ENCODE measurements at places on chromosomes 3 and 15.

DNA sequence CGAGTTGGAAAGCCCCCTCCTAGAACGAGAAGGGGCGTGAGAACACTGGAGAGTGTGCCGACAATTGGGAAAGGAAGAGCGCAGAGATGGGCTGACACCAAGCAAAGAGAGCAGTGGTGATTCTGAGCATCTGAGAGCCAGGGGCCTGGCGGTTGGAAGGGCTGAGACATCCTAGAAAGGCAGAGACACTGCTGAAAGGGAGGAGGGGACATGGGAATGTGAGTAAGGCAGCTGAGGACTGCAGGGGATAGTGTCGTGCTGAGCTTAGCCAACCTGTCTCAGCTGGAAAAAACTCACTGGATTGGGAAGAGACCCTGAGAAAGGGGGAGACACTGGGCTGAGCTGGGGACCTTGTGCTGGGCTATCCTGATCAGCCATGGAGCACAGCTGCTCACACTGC is 58.1 kb upstream of the SLC6A6 start:
- DNase-seq = no peak

DNA sequence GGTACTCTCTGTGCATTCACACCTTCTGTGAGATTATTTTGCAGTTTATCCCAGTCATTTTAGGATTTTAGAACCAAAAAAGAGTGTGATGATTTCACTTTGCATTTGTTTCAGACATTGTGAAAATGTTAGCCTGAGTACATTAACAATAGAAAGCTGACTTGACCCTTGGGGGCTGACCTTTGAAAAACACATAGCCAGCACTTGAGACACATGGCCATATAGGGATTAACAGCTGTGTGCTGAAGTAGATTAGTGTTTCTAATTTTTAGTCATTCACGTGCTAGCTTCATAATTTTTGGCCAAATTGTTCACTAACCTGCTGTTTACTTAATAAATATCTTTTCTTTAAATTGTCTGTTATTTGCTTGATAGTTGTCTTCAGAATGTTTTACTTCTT is 3.5 kb downstream of the FEM1B start:
- DNase-seq = no peak

DNA sequence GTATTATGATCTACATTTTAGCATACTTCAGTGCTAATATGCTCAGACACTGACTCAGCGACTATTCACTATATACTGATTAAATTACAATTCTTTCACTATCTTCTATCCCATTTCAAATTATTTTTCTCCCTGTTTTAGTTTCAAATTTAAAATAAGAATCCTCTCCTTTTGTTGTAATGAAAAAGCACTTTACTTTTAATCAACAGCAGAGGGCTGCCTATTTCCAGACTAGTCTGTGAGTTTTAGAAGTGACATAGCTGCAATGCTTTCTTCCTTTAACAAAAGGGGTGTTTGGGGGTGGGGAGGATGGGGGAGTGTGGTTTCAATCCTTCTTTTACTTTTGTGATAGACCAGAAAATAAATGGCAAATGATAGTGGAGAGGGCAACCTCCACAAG is 2.4 kb downstream of the NEDD4 start:
- no peak for DNase-seq

- DNase-seq = no peak
These were observed 73.2 kb downstream of the SUCNR1 start for GRCh38 chr3:151946606-151947005.

- no peak for DNase-seq
These were observed 31.7 kb upstream of the GSK3B start for GRCh38 chr3:120125992-120126391.

GRCh38 chr3:126216416-126216815 is 36.0 kb upstream of the ALDH1L1 start:
- DNase-seq = no peak

DNA sequence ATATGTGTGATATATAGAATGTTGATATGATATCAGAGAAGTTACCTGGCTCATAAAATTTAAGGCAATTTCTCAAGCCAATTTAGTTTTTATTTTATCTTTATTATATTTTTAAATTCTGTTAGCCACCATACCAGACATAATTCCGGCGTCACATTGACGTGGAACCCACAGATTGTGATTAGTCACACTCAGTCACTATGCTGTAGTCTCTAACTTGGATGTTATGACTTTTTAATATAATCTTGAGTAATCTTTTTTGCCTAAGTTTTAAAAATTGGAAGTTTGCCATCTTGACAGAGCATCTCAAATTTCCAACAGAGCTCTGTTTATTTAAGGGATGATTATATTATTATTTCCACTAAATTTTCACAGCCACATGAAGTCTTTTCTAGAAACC is 9.7 kb upstream of the DCLK3 start:
- no peak for DNase-seq

- no peak for DNase-seq
These were observed 23.0 kb upstream of the RETNLB start for GRCh38 chr3:108780235-108780634.

DNA sequence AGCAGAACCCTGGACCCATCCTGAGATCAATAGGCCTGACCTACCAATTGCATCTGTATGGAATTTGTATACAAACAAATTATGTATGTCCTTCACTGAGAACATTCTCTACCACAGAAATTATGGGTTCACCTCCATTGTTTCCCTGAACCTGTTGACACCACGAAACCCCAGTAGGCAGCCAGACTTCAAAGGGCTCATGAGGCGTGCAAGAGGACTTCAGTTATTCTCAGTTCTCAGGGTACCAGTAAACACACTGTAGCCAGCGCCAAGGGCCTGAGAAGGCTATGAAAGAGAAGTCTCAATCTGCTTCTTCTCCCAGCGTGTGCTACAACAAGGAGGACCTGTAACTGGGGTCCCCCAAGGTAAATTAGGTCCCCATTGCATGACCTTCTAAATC is 254.9 kb upstream of the GOLGA6L4 start:
- DNase-seq = no peak

DNA sequence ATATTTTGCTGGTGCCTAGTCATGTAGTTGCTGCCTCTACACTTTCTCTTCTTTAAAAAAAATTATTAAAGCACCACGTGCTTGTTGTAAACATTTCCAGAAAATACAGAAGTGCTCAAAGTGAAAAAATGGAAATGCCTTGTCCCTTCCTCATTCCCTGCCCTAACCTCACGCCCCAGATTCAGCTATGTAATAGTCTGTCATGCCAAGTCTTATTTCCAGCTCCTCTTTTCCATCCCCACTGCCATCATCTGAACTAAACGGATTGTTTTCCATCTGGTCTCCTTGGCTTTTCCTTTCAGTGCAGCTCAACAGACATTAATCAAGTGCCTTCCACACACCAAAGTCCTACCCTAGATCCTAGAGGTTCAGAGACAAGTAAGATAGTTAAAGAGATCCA is 15.5 kb downstream of the ZNF774 start:
- no peak for DNase-seq

- DNase-seq = no peak
These were observed 22.3 kb upstream of the SMCO1 start for GRCh38 chr3:196537319-196537984.

GRCh38 chr3:192061426-192061825 is 600.5 kb downstream of the PYDC2 start:
- DNase-seq = no peak

DNA sequence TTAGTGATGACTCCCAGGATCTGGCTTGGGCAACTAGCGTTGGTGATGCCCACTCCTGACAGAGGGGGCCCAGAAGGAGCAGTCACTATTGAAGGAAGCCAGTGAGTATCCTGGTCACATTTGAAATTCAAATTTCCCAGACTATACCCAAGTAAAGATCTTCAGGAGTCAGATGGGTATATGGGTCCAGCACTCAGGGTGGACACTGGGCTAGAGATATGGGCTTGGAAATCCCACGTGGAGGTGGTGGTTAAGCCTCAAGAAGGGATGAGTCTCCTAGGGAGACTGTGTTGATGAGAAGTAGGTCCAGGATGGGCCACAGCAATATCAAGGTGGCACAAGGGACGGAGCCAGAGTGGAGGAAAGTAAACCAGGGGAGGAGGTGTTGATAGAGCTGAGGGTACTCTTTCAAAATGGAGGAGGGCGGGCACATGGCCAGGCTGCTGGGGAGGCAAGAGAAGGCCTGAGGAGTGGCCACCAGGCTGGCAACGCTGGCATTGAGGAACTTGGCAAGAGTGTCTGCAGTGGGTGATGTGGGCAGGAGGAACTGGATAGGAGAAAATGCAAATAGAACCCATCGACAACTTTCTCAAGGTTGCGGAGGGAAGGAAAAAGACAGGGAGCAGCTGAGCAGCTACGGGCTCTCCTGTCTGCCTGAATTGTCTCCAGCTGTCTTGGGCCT is 3.7 kb upstream of the SLCO2A1 start:
- DNase-seq = no peak

DNA sequence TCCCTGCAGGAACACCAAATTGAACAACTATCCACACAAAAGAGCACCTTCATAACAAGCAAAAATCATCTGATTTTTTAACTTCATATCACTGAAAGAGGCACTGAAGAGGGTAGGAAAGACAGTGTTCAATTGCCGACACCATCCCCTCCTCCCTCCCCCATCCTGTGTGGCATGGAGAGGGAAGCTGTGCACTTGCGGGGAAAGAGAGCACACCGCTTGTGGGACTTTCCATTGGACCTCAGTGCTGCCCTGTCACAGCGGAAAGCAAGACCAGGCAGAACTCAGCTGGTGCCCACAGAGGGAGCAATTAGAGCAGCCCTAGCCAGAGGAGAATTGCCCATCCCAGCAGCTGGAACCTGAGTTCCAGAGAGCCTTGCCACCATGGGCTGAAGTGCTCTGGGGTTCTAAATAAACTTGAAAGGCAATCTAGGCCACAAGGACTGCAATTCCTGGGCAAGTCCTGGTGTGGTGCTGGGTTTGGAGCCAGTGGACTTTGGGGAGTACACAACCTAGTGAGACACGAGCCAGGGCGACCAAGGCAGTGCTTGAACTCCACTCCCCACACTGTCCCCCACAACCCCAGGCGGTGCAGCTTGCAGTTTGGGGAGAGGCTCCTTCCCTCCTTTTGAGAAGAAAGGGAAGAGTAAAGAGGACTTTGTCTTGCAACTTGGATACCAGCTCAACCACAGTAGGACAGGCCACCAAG is 27.0 kb downstream of the PEAK1 start:
- DNase-seq = no peak

GRCh38 chr15:81809543-81809942 is 236.3 kb downstream of the MEX3B start:
- no peak for DNase-seq

DNA sequence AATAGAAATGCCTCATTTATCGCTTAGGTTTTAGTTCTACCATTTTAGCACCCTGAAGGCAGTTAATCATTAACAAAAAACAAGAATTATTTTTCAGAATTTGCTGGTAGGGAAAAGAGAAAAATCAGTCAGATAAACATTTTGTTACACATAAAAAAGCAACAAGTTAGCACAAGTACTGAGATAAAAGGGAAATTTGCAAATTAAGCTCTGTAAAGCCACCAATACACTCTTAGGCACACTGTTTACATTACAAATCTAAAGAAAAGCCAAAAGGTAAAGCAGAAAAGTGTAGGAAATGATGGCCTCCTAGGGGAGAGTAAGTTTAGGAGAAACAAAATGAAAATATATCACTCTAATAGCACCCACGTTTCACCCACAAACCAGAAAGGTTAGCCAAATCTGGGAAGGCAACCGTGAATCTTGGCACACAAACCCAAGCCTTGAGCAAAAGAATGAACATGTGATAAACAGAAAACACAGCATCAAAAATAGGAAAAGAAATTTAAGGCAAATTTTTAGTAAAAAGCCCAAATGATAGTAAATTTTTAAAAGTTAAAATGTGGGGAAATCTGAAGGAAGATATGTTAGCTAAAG is 1.6 kb upstream of the SATB1 start:
- DNase-seq = no peak

- DNase-seq = no peak
These were observed 58.2 kb upstream of the RAD18 start for GRCh38 chr3:9021271-9022009.

DNA sequence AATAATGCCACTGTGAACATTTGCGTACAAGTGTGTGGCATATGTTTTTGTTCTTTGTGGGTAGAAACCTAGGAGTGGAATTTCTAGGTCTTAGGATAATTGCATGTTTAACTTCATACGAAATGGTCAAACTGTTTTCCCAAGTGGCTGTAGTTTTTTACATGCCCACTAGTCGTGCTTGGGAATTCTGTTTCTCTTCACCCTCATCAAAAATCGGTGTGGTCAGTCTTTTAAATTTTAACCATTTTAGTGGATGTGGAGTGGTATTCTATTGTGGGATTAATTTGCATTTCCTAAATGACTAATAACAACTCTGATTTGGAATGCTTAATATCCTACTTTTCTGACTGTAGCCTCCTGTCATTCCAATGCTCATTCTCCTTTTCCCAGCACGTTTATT is 27.6 kb downstream of the ZFAND6 start:
- DNase-seq = no peak

DNA sequence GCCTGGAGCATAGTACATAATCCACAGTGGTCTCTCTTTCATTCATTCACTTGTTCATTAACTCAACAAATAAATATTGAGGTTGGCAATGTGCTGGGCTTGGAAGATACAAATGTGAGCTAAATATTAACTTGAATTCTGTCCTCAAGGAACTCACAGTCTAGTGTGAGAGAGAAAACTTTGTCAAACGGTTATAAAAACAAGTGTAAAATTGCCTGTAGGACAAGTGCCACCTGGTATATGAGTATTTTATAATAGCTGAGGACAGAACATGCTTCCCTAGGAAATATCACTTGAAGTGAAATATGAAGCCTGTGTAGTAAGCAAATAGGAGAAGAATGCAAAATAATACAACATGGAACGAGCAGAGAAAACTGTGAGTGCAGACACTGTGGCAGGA is 173.1 kb upstream of the CMC1 start:
- DNase-seq = no peak

GRCh38 chr3:153442386-153442785 is 280.4 kb downstream of the RAP2B start:
- no peak for DNase-seq

- DNase-seq = no peak
These were observed 46.5 kb downstream of the EXOG start for GRCh38 chr3:38542401-38543298.

DNA sequence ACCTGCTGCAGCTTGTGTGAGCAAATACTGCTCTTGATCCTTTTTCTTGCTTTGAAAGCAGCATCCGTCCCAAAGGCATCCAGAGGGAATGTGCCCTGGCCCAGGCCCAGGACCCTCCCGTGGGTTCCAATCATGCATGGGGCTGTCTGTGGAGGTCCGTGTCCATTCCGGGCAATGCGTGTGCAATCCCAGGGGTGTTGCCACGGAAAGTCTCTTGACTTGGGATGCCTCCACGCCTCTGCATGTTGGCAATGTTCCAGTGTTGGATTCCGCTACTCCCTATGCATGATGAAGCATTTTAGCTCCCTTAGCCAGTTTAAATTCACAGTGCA is 105.7 kb downstream of the SNRPN start:
- no peak for DNase-seq

DNA sequence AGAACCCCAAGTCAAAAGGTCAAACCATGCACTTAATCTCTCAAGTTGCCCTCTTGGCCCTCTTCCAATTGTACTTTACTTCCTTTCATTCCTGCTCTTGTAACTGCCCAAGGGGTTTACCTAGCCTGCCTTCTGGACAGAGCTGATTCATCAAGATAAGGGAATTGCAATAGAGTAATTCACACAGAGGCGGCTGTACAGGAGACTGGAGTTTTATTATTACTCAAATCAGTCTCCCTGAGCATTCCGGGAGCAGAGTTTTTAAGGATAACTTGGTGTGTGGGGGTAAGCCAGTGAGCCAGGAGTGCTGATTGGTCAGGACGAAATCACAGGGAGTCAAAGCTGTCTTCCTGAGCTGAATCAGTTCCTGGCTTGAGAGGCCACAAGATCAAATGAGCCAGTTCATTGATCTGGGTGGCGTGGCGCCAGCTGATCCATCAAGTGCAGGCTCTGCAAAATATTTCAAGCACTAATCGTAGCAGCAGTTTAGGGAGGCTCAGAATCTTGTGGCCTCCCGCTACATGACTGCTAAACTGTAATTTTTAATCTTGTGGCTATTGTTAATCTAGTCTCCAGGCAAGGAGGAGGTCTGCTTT is 590.0 kb downstream of the EPHA3 start:
- no peak for DNase-seq
